ENCODE measurements at places on chromosomes 16 and 17.

- no peak for DNase-seq
Measured at GRCh38 chr16:81486540-81487061, 42.0 kb downstream of the CMIP start.

DNA sequence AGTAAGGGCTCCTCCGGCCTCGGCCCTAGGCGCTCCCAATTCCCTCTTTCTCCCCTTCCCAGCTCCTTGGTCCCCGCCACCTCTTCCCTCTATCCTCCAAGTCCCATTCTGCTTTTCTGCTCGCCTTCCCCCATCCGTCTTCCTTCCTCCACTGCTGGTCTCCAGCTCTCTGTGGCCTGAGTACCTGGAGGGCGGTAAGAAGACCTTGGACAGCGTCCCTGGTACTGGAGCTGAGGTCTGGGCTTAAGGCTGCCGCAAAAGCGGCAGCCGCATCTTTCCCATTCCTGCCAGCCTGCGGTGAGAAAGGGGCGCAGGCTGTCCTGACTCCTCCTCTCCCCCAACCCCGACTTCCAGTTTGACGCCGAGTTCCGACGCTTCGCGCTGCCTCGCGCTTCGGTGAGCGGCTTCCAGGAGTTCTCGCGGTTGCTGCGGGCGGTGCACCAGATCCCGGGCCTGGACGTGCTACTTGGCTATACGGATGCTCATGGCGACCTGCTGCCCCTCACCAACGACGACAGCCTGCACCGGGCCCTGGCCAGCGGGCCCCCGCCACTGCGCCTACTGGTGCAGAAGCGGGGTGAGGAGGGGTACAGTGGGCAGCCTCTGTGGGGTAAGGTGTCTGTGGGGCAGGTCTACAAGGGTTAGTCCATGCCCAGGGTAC lies 471 bp downstream of the PARD6A start:
- DNase-seq: no peak

GRCh38 chr16:17832738-17833137 lies 362.0 kb upstream of the XYLT1 start:
- DNase-seq: no peak

- DNase-seq: no peak
Measured at GRCh38 chr17:30253312-30253711, 17.8 kb upstream of the SLC6A4 start.

DNA sequence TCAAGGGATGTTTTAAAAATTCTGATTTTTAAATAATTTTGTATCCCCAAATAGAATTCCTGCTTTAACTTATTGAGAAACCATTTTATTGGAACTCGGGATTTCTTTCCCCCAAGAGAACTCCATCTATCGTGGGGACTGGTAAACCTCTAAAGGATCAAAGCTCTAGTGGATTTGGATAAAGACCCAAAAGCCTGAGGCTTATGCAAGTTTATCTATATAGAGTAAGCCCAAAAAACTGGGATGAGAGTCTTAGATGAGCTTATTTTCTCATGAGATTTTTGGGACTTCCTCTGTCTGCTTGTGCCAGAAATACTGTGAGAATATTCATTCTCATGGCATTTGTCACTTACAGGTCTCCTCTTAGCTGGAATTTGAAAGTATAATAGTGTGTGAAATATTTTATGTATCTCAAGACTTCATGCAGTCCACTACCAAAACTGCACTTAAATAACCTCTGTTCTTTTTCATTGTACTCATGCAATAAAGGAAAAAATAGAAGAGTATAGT lies 333.1 kb downstream of the BCAS3 start:
- DNase-seq: no peak

GRCh38 chr16:50213939-50214519 lies 52.3 kb upstream of the ADCY7 start:
- no peak for DNase-seq

DNA sequence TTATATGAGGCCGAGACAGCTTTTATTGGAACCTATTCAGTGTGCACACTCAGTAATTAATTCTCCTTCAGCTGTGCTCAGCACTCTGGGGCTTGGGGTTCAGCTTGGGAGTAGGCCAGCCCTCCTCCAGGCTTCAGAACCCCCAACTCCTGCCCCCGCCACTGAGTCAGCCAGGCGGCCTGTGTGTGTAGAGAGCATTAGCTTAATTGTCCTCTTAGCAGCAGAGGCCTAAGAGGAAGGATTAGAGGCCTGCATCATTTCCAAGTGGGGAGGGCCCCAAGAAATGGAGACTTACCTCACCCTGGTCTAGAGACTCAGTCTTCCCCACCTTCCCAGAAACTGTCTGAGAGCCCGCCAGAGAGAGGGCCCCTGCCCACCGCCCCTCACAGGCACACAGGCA lies 772 bp downstream of the PRSS53 start:
- no peak for DNase-seq

DNA sequence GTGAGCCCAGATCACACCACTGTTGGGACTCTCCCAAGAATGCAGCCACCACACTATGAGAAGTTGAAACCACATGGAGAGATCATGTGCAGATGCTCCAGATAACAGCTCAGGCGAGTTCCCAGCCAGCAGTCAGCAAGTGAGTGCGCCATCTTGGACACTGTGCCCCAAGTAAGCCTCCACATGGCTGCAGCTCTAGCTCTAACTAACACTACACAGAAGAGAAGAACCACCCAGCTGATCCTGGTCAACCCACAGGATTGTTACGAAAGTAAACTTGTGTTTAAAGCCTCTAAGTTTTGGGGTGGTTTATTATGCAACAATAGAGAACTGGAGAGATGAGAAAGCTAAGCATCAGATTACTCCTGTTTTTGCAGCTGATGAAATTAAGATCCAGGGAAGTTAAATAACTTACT lies 25.8 kb downstream of the SLC38A7 start:
- no peak for DNase-seq

DNA sequence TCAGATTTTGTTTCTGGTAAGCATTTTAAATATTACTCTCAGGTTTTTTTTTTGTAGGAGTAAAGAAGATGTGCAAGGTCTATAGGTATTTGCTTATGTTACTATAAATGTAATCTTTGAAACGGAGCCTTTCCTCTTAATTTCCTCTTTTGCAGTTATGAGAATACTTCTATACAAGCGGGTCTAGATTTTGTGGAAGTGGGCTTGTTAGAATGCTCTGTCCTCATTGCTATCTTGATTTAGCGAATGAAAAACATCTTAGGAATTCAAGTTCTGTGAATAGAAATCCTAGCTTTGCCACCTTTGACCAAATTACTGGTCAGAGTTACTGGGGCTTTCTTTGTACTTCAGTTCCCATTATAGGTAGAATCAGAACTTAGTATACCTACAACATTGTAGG lies 80.3 kb downstream of the EFCAB13 start:
- DNase-seq: no peak

DNA sequence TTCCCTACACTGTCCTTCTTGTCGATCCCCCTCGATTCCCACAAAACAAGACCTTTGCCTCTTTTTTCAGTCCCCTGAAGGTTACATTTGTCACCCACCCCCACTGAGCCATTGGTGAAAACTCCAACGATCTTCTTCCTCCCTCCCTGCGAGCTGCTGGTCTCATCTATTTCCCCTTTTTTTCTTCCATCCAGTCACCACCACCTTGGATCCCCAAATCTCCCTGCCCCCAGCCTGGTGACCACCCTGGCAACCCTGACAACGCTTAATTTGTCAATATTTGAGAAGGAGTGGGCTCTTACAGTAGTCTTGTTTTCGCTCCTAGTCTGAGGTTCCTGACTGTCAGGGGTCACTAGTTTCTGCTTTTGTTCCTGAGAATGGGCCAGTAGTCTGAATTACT lies 62.9 kb downstream of the SMPD3 start:
- DNase-seq: no peak

GRCh38 chr16:57574086-57574485 lies 31.6 kb downstream of the ADGRG5 start:
- no peak for DNase-seq

DNA sequence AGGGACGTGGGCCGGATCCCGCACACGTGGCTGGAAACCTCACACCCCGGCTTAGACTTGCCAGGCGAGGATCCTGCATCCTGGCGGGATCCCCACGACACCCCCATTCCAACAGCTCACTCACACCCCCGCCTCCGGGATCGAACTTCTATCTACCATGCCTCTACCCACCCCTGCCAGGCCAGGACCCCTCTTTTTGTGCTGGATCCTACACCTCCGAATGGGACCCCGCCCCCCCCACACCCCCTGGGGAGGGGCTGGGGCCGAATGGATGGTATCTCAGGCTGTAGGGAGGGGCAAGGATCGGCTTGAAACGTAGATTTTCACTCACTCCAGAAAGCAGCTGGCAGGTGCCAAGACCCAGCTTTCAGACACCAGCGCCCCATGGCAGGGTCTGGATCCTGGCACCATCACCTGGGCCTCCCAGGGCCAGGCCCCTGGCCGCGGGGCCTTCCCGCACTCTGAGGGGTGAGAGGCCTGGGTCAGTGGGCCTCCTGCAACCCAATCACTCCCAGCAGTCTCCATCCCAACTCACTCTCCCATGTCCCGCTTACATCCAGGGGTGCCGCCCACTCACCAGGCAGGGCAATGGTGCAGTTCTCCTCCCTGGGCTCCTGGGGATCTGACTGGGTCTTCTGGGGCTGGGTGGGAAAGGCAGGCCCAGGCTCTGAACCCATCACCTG lies 6.7 kb downstream of the PRSS36 start:
- DNase-seq: no peak

GRCh38 chr17:27445971-27446370 lies 10.3 kb upstream of the KSR1 start:
- no peak for DNase-seq

DNA sequence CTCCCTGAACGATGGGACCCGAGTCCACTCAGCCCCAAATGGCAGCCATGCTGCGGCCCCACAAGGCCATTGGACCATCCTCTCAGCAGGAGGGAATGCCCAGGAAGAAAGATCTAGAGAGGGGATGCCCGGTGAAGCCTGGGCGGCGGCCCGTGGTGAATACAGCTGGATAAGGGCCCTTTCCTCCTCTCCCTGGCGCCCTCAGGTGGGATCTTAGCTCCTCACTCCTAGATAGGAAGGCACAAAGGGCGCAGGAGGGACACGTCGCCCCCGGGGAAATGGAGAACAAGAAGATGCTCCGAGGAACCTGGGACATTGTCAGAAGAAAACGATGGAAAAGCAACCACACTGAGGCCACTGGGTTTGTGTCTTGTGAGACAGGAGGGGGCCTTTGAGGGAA lies 2.5 kb downstream of the CD300C start:
- no peak for DNase-seq

DNA sequence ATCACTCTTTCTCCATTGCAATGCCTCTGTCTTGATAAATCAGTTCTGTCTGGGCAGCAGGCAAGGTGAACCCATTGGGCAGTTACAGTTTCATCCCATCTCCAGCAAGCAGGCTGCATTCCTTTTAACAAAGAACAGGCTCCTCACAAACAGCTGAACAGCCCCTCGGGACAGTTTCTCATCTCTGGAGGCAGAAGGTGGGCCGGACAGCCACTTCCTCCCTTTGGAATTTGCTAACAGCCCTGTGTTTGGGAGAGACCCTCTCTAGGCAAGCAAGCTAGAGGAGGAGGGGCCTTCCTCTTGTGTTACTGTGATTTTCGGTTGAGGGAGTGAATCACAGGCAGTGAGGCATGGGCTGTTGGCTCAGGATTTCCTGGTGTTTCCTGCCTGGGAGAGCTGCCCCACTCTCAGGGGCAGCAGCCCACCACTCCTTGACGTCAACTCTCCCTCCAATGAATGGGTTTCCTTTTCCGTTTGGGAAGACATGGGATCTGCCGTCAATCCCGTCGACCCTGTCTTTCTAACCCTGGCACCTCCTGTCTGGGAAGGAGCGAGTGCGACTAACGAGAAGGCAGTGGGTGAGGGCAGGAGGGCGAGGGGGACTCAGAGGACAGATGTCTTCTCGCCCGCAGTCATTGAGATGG lies 3.7 kb upstream of the PGS1 start:
- DNase-seq: no peak

GRCh38 chr16:50568187-50568815 lies 20.1 kb downstream of the NKD1 start:
- no peak for DNase-seq

DNA sequence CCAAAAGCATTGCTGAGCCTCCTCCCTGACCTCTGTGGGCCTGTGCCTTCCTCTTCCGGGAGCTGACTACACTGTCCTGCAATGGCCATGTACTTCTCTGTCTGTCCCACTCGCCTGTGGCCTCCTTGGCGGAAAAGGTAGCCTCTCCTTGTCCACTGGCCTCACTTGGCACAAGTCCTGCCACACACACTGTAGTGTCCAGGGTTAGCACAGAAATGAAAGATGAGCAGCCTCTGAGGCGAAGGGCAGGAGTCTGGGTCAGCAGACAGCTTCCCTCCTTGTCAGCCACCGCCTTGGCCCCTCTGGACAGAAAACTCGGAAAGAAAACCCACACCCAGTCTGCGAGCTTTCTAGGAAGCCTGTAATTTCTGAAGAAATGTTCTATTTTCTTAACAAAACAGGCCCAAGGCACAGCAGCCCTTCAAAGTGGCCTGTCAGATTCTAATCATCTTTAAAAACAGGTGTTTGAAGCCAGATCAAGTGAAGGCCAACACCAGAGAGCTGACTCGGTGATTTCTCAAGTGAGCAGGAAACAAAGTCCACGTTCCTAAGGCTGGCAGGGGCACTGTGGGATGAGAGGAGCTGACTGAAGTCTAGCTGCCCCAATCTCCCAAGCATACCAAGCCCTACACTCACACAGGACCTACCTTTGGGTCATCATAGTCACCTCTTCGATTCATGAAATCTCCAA lies 67.2 kb downstream of the GTF3C1 start:
- DNase-seq: no peak

DNA sequence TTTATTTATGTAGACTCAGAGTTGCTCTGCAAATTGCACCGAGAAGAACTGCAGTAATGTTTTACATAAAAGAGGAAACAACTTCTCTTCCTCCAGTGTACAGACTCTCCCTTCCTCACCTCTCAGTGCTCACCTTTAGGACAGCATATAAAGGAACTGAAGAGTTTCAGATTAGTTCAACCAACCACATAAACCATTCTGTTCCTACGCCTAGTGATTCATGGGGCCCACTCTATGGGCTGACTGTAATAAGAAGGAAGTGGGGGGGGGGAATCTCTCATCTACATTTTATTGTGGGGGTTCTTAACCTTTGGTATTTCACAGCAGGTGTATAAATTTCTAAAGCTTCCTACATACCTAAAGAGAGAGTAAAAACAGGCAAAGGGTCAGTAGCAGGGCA lies 18.3 kb downstream of the ZSWIM7 start:
- DNase-seq: no peak

DNA sequence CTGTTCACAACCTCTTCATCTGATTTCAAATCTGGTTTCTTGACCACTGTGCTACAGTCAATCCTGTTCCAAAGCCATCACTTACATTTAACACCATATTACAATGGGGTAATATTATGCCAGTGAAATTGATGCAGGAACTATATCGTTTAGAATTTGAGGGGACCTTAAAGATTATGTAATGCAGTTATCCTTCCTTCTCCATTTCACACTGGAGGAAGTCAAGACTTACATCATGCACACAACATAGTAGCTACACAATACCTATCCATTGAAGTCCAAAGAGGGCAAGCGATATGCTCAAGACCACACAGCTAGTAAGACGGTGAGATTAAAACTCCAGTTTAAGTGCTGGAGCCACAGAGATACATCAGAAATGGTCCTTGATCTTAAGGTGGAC lies 16.8 kb downstream of the NOG start:
- DNase-seq: no peak

GRCh38 chr17:66441101-66441661 lies 138.8 kb downstream of the PRKCA start:
- DNase-seq: no peak

GRCh38 chr17:48148029-48148770 lies 40.6 kb downstream of the SNX11 start:
- DNase-seq: no peak

GRCh38 chr17:41505809-41506767 lies 676 bp upstream of the KRT13 start:
- DNase-seq: no peak

- no peak for DNase-seq
Measured at GRCh38 chr16:81530296-81530721, 85.7 kb downstream of the CMIP start.

All from mucosa of gallbladder (tissue), 1 donor.